ENCODE measurements at places on chromosomes 4 and X. TPM values are rescaled to one million over a fixed set of nuclear protein-coding genes. Genes with fewer than 3 reads are reported as not detected.
A peak's percentile ranks its signal among the peaks of the same experiment; 100 is the strongest.

DNA sequence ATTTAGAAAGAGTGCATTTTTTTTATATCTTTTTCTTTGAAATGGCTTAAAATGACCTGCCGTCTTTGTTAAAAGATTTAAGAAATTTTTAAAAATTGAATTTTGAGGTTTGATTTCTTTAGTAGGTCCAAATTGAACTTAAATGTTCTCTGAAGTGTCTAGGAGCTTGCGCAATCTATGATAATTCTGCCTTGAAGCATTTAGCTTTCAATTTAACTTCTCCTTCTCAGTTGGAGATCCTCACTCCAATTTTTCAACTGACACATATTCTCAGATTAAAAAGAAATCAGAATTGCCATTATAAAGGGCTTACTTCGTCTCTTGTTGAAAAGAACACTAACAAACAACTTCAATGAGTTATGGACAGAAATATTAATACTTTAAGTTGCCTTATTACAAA lies 273.5 kb downstream of the TMA16 start:
- DNase-seq, result no peak

DNA sequence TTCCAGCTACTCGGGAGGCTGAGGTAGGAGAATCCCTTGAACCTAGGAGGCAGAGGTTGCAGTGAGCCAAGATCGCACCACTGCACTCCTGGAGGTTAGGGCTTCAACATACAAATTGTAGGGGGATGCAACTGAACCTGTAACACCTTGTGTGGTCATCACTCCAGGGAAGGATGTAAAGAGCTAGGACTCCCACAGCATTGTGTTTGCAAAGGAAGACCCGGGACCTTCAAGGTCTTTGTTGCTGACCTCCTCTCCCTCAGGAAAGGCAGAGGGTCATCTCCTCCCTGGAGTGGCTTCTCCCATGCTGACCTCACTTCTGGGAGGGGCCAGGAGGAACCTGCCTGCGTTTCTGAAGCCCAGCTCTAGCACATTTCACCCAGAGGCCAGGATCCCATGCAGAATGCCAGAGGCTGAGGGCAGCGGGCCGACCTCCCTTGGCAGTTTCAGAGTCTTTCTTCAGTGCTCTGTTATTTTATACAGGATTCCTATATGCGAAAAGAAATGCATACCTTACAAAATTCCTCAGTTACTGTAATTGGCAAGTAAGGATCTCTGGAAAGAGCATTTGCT lies 80.2 kb downstream of the HTRA3 start:
- peak; percentile 32 for DNase-seq

The SMARCA1 gene
- 50.3 TPM for total RNA-seq

GRCh38 chrX:18894156-18894555 lies 89.8 kb downstream of the PHKA2 start:
- no peak for DNase-seq

GRCh38 chrX:133335027-133335426 lies 80.3 kb downstream of the GPC4 start:
- DNase-seq, result no peak

The FAM241A gene
- 7.1 TPM for total RNA-seq

DNA sequence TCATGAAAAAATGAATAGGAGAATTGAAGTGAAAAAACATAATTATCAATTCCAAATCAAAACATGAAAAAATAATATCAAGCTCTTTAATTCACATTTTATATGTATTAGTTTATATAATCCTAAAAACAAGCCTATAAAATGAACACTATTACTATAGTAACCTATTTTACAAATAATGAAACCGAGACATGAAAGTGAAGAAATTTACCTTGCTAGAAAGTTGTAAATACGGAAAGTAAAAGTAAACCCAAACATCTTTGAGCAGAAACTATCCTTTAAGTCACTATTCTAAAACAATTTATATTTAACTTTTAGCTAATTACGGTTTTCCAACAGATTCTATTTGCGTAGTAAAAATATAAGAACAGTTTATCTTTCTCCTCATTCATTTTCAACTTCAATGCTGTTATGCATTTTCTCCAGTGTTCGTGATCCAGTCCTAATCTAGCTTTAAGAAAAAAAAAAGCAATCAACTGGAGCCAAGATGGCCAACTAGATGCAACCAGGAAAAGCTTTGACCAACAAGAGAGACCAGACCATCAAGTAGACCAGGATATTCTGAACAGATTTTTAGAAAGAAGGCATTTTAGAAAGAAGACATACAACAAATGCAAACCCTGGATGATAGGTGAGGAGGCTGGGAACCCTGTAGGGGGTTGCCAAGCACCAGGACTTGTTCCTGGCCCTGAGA lies 67.0 kb downstream of the DDX53 start:
- DNase-seq, result no peak

DNA sequence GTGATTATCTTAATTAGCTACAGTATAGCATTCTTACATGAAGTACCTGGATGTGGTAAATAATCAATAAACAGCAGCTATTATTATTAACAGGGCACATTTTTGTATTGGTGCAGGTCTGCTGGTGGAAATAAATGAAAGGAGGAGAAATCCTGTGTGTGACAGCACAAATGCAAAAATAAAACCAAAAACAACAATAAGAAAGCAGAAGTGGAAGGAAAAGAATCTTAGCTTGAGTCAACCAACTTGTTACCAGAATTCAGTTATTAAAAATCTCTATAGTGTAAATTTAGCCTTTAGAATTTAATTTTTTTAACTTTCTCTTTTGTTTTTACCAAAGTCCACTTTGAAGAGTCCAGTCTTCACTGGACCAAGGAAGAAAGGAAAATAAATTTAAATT lies 63.1 kb upstream of the LSM6 start:
- no peak for DNase-seq

The CENPI gene
- total RNA-seq, result 4.9 TPM

The EGFL6 gene
- 1.6 TPM for total RNA-seq

GRCh38 chr4:21769404-21770147 lies 179.0 kb downstream of the KCNIP4 start:
- no peak for DNase-seq

DNA sequence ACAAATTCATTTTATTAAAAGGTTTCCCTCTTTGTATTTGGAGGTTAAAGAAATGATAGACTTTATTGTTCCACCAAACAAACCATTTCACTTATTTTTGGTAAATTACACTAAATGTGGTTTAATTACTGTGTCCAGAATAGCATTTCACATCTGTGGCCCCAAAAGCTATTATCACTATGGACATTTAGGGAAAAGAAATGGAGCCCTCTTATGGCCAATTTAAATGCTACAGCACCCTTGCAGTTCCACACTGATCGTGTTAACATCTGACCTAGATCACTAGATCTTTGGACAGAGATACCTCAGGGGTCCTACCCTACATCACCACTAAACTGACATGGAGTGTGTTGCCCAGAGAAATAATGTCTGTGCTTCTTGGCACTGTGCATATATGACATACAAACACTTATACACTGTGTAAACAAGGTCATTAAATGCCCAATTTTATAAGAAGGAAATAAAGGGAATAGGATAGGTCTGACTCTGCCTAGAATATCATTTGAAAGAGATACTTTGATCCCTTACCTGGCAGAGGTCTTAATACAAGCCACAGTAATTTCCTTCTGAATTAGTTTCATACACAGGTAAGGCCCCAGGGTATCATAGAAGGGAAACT lies 163.9 kb downstream of the KDR start:
- DNase-seq, result no peak

The STK26 gene
- total RNA-seq, result 1.7 TPM

DNA sequence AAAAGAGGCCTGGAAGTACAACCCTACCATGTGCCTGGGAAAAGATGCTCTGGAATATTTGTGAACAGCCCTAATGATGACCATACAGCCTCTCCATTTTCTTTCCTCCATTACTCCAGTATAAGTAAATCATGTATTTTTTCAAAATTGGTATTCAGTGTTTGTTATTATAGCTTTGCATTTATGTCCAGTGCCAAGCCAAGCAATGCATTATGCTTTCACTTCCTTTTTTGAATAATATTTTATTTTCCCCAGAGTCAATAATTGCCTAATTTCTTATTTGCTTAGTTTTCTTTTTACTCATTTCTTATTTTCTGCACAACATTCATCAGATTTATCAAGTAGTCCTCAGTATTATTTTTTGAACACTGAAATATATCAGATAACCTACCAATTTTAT lies 49.3 kb upstream of the EOLA2 start:
- no peak for DNase-seq

The TGIF2LX gene
- total RNA-seq, result not detected

DNA sequence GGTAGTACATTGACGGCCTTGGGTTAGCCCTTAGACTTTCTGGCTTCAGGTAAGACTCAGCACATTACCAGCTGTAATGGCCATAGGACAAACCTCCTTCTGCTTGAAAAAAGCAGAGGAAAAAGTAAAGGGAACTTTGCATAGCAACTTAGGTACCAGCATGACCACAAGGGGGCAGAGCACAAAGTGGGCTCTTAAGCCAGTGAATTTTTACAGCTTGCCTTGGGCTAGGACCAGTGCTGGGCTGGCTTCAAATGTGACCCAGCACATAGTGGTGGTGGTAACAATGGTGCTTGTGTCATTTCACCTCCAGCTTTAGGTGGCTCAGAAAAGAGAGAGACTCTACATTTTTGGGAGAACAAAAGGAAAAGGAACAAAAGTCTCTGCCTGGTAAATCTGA lies 66.1 kb downstream of the KLHL4 start:
- DNase-seq, result no peak

GRCh38 chr4:173525118-173526011 lies 4.7 kb downstream of the HAND2 start:
- DNase-seq, result no peak

DNA sequence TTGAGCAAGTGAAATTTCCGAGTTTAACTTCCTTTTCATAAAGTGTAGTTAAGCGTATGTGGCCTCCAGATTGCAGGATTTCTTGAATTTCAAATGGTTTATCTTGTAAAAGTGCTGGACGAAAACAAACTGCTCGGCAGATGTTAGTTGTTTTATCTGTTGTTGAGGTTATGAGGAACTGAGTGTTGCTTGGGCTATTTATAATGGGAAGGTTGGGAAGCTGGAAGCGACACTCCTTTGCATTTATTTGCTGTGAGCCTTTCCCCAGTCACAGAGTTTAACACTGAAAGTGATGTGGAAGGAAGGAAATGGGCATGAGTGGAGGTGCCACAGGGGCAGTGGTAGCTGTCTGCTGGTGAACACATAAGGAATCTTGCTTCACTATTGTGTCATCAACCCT lies 284.9 kb downstream of the PCDH7 start:
- no peak for DNase-seq

DNA sequence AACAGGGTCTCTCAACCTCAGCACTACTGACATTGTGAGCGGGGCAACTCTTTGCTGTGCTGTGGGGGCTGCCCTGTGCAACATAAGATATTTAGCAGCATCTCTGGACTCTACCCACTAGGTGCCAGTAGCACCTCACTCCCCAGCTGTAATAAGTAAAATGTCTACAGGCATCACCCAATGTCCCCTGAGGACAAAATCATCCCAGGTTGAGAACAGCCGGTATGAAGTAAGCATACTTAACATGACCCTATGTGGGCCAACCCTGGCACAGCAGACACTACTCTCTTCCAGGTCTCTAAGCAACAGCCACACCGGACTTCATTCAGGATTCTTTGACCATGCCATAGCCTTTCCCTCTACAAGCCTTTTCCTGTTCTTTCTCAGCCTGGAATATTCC lies 10.5 kb upstream of the MGST2 start:
- DNase-seq, result no peak

DNA sequence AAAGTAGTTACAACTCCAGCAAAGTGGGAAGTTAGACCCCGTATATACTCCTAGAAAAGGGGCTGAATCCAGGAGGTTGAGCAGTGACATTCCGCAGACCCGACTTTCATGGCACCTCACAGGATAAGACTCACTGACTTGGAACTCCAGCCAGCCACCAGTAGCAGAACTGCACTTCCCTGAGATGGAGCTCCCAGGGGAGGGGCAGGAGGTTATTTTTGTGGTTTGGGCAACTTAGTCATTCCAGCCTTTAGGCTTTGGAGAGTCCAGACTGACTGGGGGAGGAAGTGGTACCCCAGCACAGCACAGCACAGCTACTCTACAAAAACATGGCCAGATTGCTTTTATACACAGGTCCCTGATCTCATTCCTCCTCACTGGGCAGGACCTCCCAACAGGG lies 319.1 kb downstream of the PCDH19 start:
- no peak for DNase-seq

GRCh38 chr4:155582971-155583437 lies 83.6 kb upstream of the GUCY1A1 start:
- DNase-seq, result no peak

The BEND2 gene
- total RNA-seq, result not detected

The SSX2B gene
- not detected for total RNA-seq

DNA sequence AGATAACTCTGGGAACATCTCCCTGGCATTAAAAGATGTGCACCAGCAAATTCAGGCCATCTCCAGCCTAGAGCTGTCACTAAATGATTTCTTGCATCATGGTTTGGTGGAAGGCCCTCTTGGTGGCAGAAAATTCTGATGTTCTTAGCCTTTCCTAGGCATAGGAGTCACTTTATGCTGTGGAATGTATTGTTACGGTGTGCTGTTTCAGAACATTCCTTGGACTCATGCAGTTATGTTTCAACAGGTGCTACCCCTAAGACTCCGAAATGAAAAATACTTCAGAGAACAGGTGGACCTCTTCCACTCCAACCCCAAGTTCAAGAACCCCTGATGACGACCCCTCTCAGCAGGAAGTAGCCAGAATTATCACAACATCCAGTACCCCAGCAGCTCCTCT lies 20.3 kb upstream of the PAPSS1 start:
- no peak for DNase-seq

The NXF2B gene
- not detected for total RNA-seq

The OTC gene
- 0.36 TPM for total RNA-seq

The F8A2 gene
- not detected for total RNA-seq

The ATP2B3 gene
- 0.09 TPM for total RNA-seq

The HTATSF1 gene
- 35.2 TPM for total RNA-seq

DNA sequence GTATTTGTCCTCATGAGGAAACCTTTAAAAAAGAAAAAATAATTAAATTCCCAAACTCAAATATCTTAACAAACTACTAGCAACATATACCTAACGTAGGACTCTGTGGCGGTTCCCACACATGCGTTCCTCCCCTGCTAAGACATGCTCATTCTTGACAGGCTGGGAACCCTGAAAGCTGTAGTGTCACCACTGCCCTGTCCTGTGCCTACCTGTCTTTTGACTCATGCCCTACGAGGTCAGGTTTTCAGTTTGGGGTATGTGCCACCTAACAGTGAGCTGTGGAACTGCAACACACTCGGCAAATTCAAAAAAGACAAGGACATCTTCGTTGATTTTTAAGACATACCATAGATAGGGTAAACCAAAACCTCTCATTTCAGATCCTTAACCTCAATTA lies 17.8 kb downstream of the IDS start:
- DNase-seq, result no peak

The ZNF330 gene
- total RNA-seq, result 34.4 TPM

GRCh38 chr4:16710198-16710597 lies 188.2 kb downstream of the LDB2 start:
- no peak for DNase-seq

GRCh38 chr4:57190601-57191481 lies 80.7 kb upstream of the IGFBP7 start:
- DNase-seq, result no peak

Data from sciatic nerve (tissue), 2 donors.